ENCODE measurements at places on chromosomes 12 and 14. TPM values are rescaled to one million over a fixed set of nuclear protein-coding genes. Genes with fewer than 3 reads are reported as not detected.

DNA sequence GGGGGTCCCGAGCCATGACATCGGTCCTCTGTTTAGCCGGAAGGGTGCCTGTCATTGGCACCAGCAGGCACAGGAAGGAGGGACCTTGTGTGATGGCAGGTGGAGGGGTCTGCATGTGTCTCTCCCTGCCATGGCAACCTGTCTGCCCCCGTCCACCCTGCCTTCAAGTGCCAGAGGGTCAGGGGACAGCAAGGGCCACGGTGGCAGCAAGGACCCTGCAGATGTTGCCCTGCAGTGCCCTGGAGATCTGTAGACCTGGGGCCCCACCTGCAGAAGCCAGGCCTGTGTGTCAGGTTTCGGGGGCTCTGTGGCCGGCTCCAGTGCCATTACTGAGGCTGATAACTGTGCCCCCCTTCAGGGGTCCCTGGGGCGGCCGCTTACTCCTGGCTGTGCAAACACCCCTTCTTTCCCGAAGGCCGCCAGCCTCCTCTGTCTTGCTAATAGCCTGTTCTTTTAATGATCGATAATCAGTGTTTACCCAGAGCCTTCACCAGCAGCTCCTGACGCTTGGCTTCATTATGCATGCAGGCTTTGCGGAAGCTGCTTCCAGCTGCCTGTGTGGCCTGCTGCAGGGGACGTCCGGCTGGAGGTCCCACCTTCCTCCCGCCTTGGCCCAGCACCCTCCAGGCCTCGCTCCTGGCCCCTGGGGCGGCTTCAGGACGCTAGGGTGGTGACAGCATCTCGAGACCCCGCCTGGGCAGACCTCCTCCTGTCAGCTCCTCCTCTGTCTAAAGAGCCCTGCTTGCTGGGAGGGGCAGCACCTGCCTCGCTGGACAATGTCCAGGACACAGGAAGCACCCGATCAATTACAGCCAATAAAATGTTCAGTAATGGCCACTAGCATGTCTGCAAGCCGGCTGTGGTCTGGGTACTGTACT lies 153.0 kb downstream of the KIF26A start:
- no peak for DNase-seq

- DNase-seq: no peak
Measured at GRCh38 chr12:30796891-30797371, 42.2 kb upstream of the CAPRIN2 start.

GRCh38 chr12:82440885-82441284 lies 82.6 kb downstream of the METTL25 start:
- no peak for DNase-seq

GRCh38 chr12:96094201-96094600 lies 58.8 kb upstream of the LTA4H start:
- no peak for DNase-seq

DNA sequence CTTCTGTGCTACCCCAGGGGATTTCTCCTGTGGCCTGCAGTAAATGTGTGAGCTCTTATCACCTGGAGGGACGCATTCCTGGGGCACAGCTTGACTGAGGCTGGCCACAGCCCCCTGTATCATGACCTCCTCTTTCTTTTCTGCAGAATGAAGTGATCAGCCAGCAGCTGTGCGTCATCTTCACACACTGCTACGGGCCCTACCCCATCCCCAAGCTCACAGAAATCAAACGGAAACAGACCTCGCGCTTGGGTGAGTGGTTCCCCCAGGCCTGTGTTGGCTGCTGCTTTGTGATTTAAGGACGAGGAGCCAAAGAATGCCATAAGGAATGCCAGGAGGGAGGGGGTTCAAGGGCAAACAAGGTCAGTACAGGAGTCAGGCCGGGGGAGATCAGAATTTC lies 50.5 kb upstream of the PWP1 start:
- DNase-seq: no peak

DNA sequence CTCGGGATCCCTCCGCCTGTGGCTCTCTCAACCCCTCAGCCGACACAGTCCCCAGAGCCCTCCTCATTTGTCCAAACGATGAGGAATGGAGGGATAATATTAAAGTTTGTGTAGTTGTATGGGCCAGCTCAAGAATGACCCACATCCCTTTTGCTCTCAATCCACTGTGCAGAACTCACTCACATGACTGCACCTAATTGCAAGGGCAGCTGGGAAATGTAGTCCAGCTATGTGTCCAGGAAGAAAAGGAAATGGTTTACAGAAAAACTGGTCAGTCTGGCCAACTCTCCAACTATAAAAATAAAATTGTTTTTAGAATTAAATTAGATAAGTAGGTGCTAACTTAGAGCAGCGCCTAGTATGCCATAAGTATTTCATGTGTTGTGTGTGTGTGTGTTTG lies 66.6 kb downstream of the GALNT8 start:
- no peak for DNase-seq

DNA sequence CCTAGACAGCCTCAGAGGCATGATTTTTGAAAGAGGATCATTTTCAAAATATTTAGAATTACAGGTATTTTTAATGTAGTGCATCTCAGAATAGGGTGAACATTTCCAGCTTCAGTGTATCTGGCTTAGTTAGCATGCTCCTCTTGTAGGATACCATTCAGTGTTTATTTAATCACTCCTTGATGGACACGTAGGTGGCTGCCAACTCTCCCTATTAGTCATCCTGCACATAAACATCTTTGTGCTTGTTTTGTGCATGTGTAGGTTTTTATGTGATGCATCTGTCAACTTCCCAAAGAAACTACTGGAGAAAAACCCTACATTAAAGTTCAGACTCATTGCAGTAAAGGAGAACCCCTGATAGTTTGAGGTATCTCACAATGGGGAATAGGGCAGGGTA lies 52.5 kb upstream of the RBM19 start:
- DNase-seq: no peak

B4GALNT3 gene
- total RNA-seq: 8.6 TPM

DENND5B gene
- total RNA-seq: 0.93 TPM

OAS1 gene
- total RNA-seq: 24.2 TPM

BBOF1 gene
- total RNA-seq: 0.51 TPM

LMNTD1 gene
- not detected for total RNA-seq
